Left renal pelvis (tissue), 4 donors: ENCODE measurements at places on chromosomes 5 and 9. TPM values are rescaled to one million over a fixed set of nuclear protein-coding genes. Genes with fewer than 3 reads are reported as not detected.

The IL17B gene
- polyA plus RNA-seq, result 1.4 TPM

The TMC1 gene
- polyA plus RNA-seq, result 0.63 TPM

The SPINK6 gene
- polyA plus RNA-seq, result not detected

The TAF11L5 gene
- polyA plus RNA-seq, result not detected

The SLC2A6 gene
- polyA plus RNA-seq, result 1.4 TPM

The ABCA1 gene
- polyA plus RNA-seq, result 9.2 TPM

The SPOCK1 gene
- polyA plus RNA-seq, result 12.5 TPM

The NOXA1 gene
- 3.9 TPM for polyA plus RNA-seq

The LRRC19 gene
- 14.9 TPM for polyA plus RNA-seq

The C6 gene
- polyA plus RNA-seq, result 0.44 TPM

The TSC1 gene
- polyA plus RNA-seq, result 59.5 TPM

The TEX10 gene
- polyA plus RNA-seq, result 42.1 TPM

The COL27A1 gene
- polyA plus RNA-seq, result 42.3 TPM

The SH2D3C gene
- 14.4 TPM for polyA plus RNA-seq

The ROPN1L gene
- polyA plus RNA-seq, result 0.12 TPM

The IFNA21 gene
- not detected for polyA plus RNA-seq

The OR1J2 gene
- not detected for polyA plus RNA-seq

The INVS gene
- 23.1 TPM for polyA plus RNA-seq

The IRF1 gene
- polyA plus RNA-seq, result 23.8 TPM

The CTXN3 gene
- polyA plus RNA-seq, result not detected

The NME5 gene
- 5.8 TPM for polyA plus RNA-seq

The FOXD4L5 gene
- 0.12 TPM for polyA plus RNA-seq

The CHSY3 gene
- polyA plus RNA-seq, result 6.2 TPM

The SYK gene
- polyA plus RNA-seq, result 9.1 TPM

The OTP gene
- not detected for polyA plus RNA-seq

The FRMPD1 gene
- 0.81 TPM for polyA plus RNA-seq

The ENTPD8 gene
- polyA plus RNA-seq, result 0.24 TPM

The OSTF1 gene
- polyA plus RNA-seq, result 20.1 TPM

The IGFBPL1 gene
- 0.68 TPM for polyA plus RNA-seq

The OLFML2A gene
- 30.9 TPM for polyA plus RNA-seq

The PCDHA7 gene
- polyA plus RNA-seq, result 0.14 TPM

The HARS1 gene
- 64.8 TPM for polyA plus RNA-seq

The TAF11L11 gene
- polyA plus RNA-seq, result not detected

The CDHR2 gene
- 11.1 TPM for polyA plus RNA-seq

The DIMT1 gene
- 44.1 TPM for polyA plus RNA-seq

The SLC34A3 gene
- polyA plus RNA-seq, result 7.5 TPM

The ZNF484 gene
- 10.9 TPM for polyA plus RNA-seq
